ENCODE measurements at places on chromosomes 2 and 18.

GRCh38 chr2:232578626-232579025 lies 28.1 kb downstream of the EIF4E2 start:
- H3K4me1 ChIP-seq, result no peaks in the 10 kb centered on the region
- no peak overlapping the region for H3K4me3 ChIP-seq

DNA sequence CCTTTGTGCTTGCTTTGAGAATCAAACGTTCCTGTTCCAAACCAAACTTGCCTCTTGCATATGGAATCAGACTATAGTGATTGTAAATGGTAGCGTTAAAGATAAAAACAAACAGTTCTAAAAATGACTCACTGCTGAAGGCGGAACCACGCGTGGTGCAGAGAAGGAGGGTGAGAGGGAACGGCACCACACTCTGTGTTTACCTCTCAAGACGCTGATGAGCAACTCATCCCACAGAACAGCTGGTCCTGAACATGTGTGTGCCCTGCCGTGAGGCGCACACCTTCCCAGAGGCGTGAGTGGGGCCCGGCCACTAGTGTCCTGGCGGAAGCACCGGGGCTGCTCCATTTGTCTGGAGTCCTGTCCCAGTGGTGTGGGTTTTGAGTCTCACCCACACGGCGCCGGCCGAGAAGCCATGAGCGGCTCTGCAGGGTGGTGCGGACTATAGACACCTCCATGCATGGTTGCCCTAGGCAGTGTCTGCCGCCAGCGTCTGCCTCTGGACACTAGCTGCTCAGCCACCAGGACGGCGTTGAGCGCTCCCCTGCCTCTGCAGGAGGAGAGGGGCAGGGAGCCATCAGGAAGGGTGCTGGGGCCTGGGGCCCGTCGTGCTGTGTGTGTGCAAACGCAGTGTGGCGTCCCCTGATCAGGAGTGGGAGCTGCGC lies 52.1 kb downstream of the NFATC1 start:
- peaks cover 15% of the 10 kb centered on the region for H3K4me1 ChIP-seq
- H3K27me3 ChIP-seq, result no peaks in the 10 kb centered on the region
- H3K36me3 ChIP-seq, result peaks cover 33% of the 10 kb centered on the region
- H3K4me3 ChIP-seq, result no peak overlapping the region

DNA sequence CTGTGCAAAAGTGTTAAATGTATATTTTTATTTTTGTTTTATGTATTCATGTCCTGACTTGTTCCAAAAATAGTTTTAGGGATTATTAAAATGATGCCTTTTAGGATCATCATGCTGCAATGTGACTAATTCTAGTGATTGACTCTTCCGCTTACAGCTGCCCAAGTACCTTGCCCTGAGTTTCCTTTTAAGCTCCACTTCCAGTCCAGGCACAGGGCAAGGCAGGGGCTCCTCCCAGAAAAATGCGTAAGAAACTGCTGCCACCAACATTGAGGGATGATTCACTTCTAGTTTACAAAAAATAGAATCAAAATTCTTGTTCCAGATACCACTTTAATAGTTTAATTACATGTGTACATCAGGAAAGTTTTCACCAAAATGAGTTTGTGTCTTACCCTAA lies 116.4 kb downstream of the IRS1 start:
- no peaks in the 10 kb centered on the region for H3K27me3 ChIP-seq
- H3K4me3 ChIP-seq, result no peak overlapping the region
- no peak overlapping the region for H3K27ac ChIP-seq
- no peak for DNase-seq

DNA sequence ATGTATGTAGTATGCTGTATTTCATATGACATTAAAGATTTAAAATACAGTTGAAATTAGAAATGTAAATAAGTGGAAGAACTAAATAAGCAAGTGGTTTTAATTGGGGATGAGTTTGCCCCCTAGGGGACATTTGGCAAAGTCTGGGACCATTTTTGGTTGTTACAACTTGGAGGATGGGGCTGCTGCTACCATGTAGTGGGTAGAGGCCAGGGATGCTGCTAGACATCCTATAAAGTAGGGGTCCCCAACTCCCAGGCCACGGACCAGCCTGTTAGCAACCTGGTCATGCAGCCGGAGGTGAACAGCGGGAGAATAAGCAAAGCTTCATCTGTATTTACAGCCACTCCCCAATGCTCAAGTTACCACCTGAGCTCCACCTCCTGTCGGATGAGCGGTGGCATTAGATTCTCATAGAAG lies 27.9 kb upstream of the ASNSD1 start:
- H3K27me3 ChIP-seq, result no peaks in the 10 kb centered on the region
- no peak for DNase-seq
- no peak overlapping the region for H3K4me3 ChIP-seq
- H3K4me1 ChIP-seq, result no peaks in the 10 kb centered on the region
- H3K36me3 ChIP-seq, result no peaks in the 10 kb centered on the region

DNA sequence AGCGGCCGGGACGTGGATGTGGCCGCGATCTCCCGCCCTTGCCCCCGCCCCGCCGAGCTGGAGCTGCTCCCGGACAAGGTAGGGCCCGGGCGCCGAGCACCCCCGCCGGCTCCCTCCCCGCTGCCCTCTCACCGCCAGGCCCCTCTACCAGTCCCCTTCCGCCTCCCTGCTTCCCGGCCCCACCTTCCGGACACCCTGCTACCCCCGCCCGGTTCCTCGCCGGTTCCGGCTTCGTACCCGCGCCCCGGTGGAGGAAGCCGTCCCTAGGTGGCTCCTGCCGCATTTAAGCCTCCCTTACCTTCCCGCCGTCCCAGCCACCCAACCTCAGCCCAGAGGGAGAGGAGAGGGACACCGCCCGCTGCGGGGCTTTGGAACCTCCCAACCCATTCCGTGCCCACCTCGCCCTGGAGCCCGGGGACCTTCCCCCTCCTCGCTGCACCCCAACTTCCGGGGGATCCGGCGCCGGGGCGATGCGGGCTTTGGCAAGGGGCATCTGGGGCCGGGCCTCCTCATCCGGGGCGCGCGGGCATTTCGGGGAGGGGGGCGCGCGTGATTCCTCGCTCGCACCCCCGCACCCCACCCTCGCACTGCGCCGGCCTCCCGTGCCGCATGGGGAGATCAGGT lies 475 bp downstream of the B3GNT2 start:
- H3K36me3 ChIP-seq, result no peaks in the 10 kb centered on the region
- no peak for DNase-seq
- no peaks in the 10 kb centered on the region for H3K4me1 ChIP-seq
- H3K27me3 ChIP-seq, result no peaks in the 10 kb centered on the region
- peak overlapping the region; percentile 98 for H3K27ac ChIP-seq

DNA sequence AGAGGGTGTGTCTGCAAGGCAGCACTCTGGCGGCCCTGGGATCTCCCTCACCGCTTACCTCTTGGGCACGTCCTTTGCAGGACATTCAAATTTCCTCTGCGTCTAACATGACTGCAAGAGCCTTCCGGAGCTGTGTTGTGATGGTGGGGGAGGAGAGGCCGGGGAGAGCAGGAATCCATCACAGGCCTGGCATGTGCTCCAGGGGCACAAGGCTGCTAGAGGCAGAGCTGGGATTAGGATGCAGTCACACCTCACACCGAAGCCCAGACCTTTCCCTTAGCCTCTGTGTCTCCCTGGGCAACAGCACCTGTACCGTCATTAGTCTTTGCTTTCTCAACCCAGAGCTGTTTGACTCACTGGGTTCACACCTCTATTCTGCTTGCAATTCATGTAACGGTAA lies 111.3 kb downstream of the CMPK2 start:
- H3K4me3 ChIP-seq, result no peak overlapping the region
- no peaks in the 10 kb centered on the region for H3K4me1 ChIP-seq
- no peaks in the 10 kb centered on the region for H3K27me3 ChIP-seq
- no peaks in the 10 kb centered on the region for H3K36me3 ChIP-seq
- H3K27ac ChIP-seq, result no peak overlapping the region

Data from right atrium auricular region (tissue), 2 donors.